AG10803 (cell line): ENCODE measurements at places on chromosomes 13 and 19.

DNA sequence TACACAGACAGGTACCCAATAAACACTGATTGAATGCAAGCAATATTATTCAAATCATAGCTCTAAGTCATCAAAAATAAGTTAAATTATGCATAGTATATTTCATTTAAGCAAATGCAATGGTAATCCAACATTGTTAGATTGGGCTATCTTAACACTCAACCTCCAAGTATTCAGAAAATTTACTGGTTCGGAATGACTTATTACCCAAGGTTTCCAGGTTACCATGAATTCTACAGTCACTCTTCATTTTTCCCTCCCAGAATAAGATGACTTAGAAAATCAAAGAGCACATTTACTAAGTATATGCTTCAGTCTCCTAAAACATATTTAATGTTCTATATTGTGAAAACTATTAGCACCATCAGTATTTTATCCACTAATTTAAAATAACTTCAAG lies 6.0 kb downstream of the UBL3 start:
- peak; percentile 36 for DNase-seq

GRCh38 chr19:51346742-51347141 lies 4.8 kb upstream of the VSIG10L start:
- no peak for DNase-seq

DNA sequence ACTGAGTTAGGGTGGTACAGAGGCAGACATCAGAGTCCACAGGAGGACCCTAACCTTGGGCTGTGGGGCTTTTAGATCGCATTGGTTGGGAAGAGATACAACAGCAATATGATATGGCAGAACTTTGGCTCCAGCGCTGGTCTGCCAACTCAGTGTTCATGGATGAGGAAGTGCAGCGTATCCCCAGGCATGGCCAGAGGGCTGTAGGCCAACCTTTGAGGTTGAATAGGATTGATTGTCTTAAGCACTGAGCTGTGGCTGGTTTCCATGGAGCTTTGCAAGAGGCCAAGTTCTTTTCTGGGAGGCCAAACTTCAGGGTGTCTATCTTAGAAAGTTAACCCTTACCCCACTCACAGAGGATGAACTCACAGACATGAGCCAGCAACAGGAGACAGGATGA lies 144.1 kb upstream of the TMTC4 start:
- no peak for DNase-seq

DNA sequence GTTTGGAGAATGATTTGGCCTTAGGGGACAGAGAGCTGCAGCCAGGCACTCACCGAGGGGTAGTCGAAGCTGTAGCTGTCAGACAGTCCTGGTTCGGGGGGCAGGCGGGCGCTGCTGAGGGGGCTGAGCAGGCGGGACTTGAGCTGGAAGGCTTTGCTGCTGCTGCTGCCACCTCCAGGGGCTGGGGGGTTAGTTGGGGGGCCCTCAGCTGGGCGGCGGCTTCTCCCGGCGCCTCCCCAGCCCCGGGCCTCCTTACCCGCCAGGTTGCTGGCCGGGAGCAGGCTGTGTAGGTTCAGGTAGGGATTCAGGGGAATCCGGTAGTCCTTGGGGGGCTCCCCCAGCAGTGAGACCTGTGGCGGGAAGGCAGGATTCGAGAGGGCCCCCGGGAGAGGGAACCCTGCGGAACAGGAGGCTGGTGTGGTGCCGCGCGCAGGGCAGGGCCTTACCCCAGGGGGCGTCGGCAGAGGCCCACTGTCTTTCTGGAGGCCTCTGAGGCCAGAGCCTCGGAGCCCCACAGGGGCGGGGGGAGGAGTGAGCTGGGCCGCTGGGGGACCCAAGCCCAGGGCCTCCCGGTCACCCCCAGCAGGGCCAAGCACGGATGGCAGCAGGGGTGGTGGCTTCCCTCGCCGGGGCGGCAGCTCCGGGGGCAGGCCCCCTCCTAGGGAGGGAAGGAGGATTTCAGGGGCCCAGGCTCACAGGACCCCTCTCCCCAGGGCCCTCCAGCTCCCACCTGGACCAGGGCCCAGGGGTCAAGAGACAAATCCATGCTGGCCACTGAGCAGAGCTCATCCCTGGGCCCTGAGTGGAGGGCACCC lies 5.0 kb upstream of the FDX2 start:
- no peak for DNase-seq

GRCh38 chr19:50252111-50252886 lies 48.9 kb downstream of the MYH14 start:
- no peak for DNase-seq

- peak; percentile 85 for DNase-seq
Observed at GRCh38 chr13:94233401-94233800, 246.1 kb downstream of the DCT start.

DNA sequence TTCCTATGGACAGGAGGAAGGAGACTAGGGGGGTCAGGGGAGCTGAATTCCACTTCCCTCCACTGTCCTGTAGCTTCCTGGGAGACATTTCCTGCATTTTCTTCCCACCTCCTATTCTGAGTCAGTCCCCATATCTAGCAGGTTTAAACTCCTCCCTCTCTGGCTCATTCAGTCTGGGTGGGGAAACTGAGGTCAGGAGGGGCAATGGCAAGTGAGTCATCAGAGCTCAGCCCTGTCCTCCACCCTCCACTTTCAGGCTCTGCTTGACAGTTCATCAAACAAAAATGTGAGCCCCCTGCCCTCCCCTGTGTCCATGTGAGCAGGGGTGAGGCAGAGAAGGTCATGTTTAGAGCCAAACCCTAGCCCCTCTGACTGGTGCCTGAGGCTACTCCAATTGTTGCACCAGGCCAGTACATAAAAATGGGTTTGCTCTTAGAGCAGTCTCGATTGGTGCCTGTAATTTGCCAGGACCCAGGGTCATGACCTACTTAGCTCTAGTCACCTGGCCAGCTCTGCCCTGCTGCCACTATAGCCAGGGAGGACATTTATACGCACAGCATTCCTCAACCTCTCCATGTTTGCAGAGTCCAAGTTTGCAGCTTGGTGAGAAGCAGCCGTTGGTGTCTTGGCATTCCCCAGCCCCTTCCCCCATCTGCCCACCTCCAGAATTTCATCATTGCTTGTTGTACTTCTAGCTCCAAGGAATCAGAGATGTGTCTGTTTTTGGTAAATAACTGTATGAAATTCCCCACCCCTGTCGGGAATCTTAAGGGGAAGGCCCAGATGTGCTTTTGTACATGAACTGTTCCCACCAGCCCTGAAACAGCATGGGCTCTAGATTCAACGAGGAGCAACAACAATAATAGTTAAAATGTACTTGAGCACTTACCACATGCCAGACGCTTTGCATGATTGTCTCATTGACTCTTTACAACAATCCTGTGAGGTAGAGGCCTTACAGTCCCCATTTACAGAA lies 20.7 kb downstream of the SAMD4B start:
- DNase-seq = peak; percentile 63

DNA sequence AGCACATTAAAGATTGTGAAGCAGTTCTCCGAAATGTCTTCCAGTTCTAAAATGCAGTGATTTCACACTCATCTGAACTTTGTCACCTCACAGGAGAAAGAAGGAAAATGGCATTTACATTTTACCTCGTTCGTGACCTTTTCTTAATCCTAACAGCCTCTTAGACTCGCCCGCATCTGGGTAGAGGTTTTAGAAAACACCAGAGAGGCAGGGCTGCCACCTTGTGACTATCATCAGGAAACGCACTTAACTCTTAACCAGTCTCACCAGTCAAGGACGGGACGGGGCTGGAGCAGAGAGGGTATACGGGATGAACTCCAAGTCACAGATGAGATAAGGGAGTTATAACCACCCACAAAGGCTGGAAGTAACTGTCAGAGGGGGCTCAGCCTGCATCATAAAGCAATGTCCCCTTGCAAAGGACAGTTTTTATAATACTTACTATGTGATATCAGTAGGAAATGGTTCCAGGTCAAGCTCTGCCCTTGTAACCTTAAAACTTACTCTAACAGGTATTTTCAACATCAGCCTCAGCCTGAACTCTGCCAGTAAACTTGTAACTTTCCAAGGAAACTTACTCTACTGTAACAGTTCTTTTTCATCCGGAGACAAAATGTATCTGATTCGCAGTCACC lies 8.6 kb upstream of the CEACAM6 start:
- peak; percentile 45 for DNase-seq

GRCh38 chr19:3324405-3324856 lies 42.0 kb upstream of the NFIC start:
- no peak for DNase-seq

DNA sequence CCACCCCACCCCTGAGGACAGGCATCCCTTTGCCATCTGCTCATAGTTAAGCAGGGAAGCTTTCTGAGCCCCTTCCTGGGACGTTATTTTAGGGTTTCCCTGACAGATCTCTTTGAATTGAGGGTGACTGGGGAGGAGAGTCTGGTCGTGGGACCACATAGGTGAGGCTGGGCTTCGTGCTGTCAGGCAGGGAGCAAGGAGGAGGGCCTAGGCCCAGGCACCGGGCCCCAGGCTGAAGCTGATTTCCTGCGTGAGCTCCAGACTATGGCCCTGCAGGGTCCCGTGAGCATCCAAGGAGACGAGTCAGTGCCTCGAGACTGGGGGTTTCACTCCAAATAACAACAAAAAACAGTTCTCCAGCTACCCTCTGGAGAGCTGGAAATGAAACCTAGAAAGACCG lies 60.4 kb downstream of the MYO9B start:
- no peak for DNase-seq

DNA sequence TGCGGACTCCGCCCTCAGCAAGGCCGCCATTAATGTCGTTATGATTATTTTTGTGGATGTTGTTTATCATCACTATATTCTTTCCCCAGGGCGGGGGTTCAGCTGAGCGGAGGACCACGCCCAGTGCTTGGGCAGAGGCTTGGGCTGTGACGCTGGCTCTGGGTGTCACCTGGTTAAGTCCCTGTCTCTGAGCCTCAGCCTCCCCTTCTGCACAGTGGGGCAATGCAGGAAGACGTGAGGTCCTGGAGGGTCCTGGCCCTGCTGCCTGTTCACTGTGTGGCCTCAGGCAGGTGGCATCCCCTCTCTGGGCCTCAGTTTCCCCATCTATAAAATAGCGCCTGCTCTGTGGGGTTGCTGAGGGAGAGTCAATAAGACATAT lies 32.5 kb downstream of the NFIC start:
- no peak for DNase-seq

- DNase-seq = no peak
Observed at GRCh38 chr13:48477191-48477855, 55.6 kb downstream of the RCBTB2 start.

DNA sequence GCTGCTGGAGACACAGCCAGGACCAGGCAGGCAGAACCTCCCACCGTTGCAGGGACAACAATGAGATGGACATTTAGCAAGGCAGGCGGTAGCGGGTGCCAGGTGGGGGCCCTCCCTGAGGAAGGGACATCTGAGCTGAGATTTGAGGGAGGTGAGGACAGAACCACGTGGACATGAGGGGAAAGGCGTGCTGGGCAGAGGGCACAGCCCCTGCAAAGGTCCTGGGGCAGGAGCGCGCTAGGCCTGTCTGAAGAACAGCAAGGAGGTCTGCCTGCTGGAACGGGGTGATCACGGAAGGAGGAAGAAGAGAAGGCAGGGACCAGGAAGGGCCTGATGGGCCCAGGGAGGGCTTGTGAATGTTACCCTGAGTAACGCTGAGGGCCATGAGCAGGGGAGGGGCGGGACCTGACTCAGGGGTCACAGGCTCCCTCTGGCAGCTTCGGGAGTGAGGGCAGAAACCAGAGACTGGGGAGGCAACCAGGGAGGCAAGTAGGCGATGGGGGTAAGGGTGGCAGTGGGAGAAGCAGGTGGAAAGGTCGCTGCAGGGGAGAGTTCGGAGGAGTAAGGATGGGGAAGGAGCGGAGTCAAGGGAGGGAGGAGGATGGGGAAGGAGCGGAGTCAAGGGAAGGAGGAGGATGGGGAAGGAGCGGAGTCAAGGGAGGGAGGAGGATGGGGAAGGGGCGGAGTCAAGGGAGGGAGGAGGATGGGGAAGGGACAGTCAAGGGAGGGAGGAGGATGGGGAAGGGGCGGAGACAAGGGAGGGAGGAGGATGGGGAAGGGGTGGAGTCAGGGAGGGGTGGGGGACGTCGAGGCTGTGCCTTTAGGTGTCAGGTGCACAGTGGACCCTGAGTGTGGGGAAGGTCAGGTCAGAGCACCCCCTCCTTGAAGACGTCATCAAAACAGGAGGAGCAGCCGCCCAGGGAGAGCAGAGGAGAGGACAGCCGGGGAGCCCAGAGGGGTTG lies 15.7 kb upstream of the B3GNT3 start:
- peak; percentile 21 for DNase-seq

DNA sequence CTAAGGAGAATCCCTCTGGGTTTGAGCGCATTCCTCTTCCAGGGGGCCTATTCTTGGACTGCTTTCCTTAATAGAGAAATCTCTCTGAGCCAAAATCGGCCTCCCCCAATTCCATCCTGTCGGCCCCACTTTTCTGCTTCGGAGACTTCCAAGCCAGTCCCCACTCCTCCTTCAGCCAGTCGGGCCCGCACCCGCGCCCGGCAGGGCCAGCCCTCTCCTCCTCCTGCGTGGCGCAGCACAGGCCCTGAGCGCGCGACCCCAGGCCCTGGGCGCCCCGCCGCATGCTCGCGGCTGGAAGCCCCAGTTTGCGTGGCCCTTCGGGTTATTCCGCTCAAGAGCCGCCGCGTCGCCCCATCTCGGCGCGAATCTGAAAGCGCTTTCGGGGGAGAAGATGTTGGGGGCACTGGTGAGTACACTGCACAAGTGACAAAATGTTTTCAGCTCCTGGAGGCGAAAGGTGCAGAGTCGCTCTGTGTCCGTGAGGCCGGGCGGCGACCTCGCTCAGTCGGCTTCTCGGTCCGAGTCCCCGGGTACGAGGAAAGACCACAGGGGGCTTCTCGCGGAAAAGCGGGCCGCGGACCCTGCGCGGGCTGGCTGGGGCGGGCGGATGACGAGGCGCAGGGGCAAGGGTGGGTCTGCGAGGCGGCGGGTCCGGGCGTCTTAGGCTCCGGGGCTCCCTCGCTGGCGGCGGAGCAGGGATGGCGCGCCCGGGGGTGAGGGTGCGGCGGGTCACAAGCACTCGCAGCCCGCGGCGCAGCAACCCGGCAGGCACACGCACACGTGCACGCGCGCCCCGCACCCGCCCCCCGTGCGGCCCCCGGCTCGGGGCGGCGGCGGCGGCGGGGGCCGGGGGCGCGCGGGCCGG lies at the start of gene IL17D:
Gene IL17D, plus strand, starts transcription at position 785 of the 865 bp plus-strand sequence. CDS start 303 bp downstream, outside the sequence.
- DNase-seq = no peak
